BJ (cell line): ENCODE measurements at places on chromosomes 11 and 22.

DNA sequence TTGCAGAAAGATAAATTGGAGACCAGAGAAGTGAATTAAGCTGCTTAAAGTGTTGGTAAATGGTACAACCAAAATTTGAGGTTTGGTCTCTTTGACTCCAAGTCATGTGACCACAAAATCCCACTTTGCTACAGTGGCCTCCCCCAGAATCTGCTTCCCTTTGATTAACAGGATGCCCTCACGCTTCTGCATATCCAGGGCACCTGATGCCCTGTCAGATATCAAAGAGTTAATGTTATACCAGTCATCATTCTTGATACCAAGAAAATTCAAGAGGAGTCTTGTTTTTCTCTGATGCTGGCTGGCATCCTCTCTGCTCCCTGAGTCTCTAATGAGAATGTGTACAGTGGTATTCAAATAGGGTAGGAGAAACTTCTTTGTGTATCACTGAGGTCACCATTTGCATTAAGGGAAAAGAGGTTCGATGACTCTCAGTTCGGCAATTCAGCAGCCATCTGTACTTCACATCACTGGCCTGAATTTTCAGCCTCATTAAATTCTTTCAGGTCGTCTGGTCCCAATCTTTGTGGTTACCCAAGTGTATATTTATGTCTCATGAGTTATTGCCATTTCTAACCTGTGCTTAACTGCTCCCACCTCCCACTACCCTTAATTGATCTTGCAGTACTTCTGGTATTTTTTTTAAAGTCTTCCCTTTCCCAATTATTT, 73.9 kb downstream of the BDNF start:
- no peak for DNase-seq

DNA sequence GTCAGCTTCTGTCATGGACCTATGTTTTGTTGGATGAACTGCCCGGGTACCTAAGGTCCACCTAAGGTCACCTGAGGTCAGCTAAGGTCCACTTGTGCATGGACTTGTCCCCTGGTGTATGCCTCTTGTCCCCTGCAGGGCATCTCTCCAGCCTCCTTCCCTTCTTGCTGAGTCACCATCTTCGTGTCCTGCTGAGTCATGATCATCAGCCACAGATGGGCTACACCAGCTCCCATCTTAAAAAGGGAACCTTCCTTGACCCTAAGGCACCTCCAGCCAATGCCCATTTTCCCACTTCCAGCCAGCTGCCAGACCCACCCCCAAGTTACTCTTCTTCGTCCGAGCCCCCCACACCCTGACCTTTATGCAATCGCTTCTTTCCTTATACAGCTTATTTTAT, 544.9 kb downstream of the TBC1D22A start:
- no peak for DNase-seq

DNA sequence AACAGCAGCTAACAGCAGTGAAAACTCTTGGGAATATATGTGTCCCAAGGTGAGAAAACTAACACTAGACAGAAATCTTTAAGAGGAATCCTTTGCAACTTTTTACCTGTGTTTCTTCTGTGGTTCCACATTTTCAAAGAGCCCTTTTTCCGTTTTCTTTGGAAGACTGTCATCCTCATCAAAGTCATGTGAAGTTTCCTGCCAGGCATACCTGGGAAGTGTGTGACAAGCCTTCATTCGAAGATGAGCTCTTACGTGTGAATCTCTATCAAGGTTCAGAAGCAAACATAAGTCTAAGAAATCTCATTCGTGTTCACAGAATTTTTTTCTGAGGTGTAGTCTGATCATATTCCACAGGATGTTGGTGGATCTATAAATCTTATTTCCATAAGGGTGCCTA, 330.6 kb upstream of the MPPED2 start:
- no peak for DNase-seq

DNA sequence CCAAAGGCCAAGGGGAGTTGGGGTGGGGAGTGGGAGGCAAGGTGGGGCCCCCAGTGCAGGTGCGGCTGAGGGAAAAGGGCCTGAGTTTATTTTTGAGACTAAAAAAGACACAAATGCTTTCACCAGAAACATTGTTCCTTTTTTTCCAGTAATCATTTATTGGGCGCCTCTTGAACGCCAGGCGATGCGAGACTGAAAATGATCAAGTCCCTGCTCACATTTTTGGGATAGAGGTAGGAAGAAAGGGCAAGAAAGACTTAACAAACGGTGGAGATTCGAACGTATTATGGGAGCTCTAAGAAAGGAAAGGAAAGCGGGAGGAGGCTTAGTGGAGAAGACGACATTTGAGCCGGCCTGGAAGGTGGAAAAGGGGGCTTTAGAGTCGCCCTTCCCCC, 796 bp upstream of the SF3B2 start:
- DNase-seq: no peak

GRCh38 chr11:130826572-130826971, 89.7 kb downstream of the SNX19 start:
- DNase-seq: no peak
